ENCODE measurements at places on chromosomes 6 and 20. TPM values are rescaled to one million over a fixed set of nuclear protein-coding genes. Genes with fewer than 3 reads are reported as not detected.

The PI3 gene
- total RNA-seq: 14.1 TPM

The HLA-DPA1 gene
- total RNA-seq: 114 TPM

The ZNF322 gene
- total RNA-seq: 9.3 TPM

The GHRH gene
- not detected for total RNA-seq

The ASIP gene
- not detected for total RNA-seq

The ZSCAN9 gene
- total RNA-seq: 11.3 TPM

The ELOVL2 gene
- total RNA-seq: 0.18 TPM

The THEMIS gene
- 0.91 TPM for total RNA-seq

The C20orf204 gene
- total RNA-seq: 0.57 TPM

Measured in esophagus squamous epithelium (tissue), 5 donors.